ENCODE measurements at places on chromosomes 12 and 14.

GRCh38 chr12:30021051-30021833 lies 237.5 kb upstream of the TMTC1 start:
- no peak for DNase-seq

DNA sequence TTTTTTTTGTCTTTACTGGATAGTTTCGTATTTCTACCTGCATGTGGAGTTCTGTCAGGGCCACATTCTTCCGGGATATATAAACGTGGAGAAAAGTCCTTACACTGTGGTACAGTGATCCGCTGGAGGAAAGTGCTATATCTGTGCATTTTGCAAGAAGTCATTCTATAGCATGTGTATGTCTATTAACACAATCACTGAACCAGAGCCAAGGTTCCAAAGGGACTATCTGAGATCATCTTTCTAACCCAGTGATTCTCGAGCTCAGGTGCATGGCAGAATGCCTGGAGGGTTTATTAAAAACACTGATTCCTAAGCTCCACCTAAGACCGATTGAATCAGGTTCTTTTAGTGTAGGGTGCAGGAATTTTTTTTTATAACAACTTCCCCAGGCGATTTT lies 354.0 kb downstream of the NRXN3 start:
- DNase-seq, result no peak

GRCh38 chr12:64493513-64493912 lies 41.6 kb downstream of the TBK1 start:
- DNase-seq, result no peak

DNA sequence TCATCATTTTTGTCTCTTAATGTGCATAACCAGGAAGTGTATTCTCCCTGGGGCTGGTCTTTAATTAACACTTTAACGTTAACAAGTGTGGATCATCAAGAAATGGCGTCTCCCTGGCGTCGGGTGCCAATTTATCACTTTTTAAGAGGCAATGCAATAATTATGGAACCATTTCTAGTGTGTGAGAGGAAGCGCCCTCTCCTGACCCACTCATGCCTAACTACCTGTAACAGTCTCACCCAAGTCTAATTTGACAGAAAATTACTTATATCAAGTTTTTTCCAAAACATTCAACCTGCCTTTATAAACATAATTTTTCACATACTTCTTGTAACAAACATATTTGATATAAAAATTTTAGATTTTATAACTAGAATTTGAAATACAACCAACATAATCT lies 905.3 kb upstream of the MDGA2 start:
- DNase-seq, result no peak

DNA sequence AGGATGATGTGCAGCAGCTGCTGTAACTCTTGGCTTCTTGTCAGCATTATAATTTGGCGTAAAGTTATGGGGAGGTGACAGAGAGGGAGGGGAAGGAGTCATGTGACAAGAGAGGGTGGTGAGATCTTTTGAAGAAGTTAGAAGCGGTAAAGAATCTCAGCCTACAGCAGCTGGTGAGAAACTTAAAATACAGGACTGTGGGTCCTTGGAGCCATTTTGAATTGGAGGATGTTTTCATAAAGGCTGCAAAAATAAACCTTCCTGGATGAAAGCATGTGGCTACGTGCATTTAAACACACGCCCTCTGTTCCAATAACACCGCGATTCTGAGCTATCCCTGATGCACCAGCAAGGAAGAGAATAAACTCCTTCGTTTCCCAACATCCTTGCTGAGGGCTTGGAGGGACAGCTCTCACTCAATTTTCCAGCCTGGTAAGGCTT lies 133.7 kb downstream of the TMEM30B start:
- DNase-seq, result no peak

All from Ammon's horn (tissue), 1 donor.